ENCODE measurements at places on chromosomes 16 and 17.
A peak's percentile ranks its signal among the peaks of the same experiment; 100 is the strongest.

DNA sequence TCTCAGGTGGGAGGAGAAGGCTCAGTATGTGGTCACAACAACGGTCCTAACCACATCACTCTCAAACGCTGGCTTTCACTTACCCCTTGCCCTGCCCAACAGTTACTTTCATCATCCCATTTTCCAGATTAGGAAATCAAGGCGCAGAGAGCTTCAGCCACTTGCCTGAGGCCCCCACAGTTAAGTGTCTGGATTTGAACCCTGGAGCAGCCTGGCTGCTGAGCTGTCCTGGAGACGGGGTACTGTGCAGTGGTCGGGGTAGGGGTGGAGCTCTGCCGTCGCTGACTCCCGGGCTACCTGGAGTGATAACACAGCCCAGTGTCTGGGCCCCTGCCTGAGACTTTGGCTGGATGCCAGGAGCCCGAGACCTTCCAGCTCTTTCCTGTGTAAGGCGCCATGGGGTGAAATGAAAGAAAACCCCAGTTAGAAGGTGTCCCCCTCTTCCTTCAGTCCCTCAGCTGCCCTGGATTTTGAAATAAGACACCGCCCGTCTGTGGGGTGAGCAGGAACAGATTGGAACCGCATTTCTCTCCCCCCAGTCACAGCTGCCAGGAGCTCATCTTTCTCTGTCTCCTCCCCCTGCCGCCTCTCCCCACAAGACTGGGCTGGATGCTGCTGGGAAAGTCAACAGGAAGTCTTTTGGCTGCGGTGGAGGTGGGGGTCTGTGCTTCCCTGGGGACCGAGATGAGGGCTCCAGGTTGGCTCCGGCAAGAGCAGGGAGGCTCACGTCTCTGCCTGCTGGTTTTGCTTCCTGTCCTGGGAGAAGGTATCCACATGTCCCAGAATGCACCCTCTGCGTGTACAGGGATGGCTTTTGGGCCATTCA lies 280.2 kb downstream of the SEC14L1 start:
- no peak for DNase-seq

GRCh38 chr16:12349936-12350850 lies 373.7 kb downstream of the SNX29 start:
- DNase-seq: no peak

- DNase-seq: no peak
Observed at GRCh38 chr17:7293159-7293558, 1.3 kb downstream of the YBX2 start.

GRCh38 chr17:49223517-49224197 lies 6.9 kb downstream of the PHOSPHO1 start:
- DNase-seq: peak; percentile 84

DNA sequence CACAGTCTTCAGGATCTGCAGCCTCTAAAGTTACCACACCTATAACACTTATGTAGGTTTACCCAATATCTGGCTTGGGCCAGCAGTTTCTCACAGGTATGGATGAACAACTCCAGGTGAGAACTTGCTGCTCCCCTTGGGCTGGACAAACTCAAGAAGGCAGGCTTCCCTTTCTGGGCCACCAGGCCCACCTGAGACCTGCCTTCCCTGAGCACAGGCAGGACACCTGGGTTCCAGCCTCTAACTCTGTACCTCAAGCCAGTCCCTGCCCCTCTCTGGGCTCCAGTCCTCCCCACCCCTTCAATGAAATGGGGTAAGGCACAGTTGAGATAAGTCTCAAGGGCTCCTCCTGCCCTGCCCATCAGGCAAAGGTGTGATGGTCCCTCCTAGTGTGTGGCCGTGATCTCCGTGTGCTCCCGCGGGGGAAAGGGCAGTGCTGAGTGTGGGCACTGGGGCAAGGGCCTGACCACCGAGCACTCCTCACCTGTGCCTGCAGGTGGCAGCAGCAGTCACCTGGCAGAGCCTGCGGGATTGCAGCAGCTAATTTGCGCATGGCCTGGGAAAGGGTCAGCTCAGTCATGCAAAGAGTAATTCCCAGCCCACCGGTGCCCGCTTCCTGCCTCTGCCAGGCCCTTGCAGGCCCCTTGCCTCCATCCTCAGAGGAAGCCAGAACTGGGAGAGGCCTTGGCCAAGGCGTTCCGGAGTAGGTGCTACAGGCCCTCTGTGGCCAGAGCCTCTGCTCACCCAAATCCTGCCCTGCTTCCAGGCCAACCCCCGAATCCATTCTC lies 28.2 kb upstream of the ADGRG1 start:
- DNase-seq: no peak

DNA sequence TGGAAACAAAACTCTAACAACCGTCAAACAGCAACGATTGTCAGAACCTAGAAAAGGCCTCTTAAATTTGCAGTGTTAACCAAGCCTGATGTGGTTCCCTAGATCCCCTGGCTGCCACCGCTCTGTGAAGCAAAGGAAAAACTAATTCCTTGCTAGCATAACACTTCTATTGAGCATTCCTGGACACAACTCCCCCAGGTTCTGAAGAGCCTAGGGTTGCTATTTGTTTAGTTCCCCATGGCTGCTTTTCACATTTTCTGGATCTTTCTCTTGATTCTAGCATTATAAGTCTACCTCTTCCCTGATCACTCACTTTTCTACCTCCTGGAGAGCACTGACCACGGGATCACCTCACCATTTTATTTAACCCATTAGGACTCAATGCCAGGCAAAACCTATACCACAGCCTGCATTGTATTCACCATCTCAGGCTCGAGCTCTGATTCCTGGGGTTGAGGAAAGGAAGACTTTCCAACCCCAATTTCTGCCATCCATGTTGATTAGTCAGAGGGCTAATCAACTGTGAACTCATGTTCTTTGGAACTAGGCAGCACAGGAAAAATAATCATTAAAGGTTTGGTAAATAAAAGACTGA lies 692 bp upstream of the KCNJ16 start:
- no peak for DNase-seq

DNA sequence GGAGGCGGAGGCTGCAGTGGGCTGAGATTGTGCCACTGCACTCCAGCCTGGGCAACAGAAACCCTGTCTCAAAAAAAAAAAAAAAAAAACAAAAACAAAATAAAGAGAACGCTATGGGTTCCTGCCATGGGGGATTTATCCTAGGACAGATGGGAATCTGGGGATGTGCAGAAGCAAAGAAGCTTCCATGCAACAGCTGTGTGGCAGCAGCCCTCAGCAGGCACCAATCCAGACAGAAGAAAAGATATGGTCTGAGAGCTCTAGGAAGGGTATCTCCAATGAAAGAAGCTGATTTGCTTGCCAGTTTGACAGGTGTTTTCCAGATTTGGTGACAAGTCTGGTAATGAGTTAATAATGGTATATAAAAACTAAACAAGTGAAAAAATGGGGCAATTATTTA lies 11.6 kb downstream of the MYO19 start:
- no peak for DNase-seq

GRCh38 chr16:5722116-5722619 lies 624.6 kb upstream of the EEF2KMT start:
- DNase-seq: no peak

GRCh38 chr17:17669580-17670235 lies 11.6 kb upstream of the RAI1 start:
- no peak for DNase-seq

DNA sequence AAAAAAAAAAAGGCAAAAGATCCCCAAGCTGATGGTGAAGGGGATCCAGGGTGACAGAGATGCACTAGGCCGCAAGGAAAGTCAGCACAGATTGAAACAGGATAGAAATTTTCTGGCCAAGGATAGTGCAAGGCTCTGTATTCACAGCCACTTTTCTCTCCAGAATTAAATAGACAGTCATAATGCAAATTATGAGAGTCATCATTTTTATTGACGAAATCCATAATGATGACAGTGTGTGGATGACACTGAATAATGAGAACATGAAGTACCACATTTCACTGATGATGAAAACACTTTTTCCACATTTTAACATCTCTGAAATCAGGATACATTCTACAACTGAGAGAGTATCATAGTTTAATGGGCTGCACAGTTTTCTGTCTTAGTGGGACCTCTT lies 72.5 kb downstream of the CDYL2 start:
- no peak for DNase-seq

Data from sciatic nerve (tissue), 2 donors.